ENCODE measurements at places on chromosomes 6 and 20.

- DNase-seq = no peak
These were observed 679 bp upstream of the RING1 start for GRCh38 chr6:33207552-33208090.

GRCh38 chr6:109184638-109185037, 89.3 kb downstream of the CEP57L1 start:
- peak; percentile 9 for DNase-seq

GRCh38 chr20:36720510-36720909, 25.4 kb downstream of the NDRG3 start:
- DNase-seq = no peak

GRCh38 chr6:14790976-14791375, 454.9 kb upstream of the JARID2 start:
- no peak for DNase-seq

GRCh38 chr6:56786256-56786655, 143.6 kb upstream of the DST start:
- DNase-seq = no peak

DNA sequence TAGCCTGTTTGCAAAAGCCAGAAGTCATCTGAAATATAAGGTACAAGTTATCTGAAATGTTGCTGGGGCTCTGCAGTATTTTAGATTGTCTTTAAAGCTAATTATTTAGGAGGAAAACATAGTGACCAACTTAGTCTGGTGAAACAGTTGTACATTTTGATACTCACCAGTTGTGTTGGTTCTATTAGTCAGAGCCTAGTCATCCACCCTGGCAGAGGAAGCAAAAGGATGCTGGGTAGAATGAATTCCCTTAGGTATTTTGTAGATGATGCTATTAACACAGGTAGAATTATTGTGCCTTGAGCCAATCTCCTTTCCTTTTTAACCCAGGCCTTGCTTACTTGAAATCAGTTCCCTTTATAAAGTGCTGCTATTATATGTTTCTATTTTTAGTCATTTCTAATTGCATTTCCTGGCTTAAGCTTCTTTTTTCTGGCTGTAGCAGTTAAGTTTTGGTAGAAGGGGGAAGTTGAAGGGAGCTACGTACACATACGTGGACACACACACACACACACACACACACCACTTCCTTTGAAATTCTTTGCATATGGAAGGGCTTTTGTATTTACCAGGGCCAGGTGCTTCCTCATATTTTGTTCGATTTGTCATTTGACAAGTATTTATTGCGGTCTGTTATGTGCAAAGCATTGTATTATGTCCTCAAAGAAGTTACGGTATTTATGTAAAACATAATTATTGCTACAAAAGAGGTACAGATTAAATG, 82.4 kb downstream of the RTN4IP1 start:
- peak; percentile 72 for DNase-seq

DNA sequence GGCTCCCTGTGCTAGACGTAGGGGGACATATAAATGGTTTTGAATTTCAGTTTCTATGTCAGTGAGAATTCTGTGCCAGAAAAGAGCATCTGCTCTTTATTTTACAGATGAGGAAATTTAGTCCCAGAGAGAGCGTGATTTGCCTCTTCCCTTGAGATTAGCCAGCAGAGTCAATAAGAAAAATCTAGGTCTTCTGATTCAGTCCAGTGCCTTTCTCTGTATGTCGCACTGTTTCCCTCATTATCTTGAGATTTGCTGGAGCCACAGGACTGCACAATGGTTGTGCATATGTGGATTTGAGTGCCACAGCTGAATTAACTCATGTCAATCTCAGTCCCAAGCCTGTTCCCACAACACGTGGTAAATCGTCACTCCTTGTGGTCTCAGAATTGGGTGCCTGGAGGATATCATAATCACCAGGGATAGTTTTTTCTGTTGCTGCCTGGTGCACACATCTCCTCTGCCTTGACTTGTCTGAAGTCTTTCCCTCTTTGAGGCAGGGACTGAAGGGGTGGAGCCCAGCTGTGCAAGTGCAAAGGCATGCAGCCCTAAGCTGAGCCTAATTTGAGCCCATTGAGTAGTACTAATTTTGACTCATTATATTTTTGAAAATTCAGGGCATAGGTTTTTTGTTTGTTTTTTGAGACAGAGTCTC, 276.7 kb downstream of the SOX4 start:
- DNase-seq = no peak

Measured in naive B cell (primary cell).